ENCODE measurements at places on chromosomes 12 and 14.

- no peak for DNase-seq
Observed at GRCh38 chr12:105954951-105955931, 183.5 kb downstream of the NUAK1 start.

DNA sequence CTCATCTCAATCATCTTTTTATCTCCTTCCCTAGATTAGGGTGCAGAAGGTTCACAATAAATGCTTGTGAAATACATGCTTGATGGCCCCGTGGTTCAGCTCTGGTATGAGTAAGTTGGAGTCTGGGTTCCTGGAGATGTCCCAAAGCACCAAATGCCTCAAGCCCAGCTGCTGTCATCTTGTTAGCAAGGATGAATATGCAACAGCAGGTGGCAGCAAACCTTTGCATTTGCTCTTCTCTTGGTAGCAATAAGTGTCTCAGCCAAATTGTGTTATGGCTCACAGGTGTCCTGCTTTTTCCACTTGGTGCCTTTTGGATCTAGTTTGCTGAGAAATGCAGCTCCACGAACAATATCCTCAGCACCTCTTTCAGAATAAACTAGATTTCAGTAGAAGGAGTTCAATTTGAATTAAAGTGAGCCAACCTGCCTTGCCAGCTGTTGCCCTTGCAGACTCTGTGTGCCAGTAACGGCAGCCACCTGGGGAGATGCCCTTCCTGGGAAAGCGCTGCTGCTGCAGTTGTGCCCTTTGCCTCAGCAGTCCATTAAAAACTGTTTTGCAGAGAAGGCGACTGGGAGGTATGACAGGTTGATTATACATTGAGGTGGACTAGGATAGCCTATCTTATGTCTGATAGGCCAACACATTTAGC, 417.3 kb downstream of the SNAPC1 start:
- no peak for DNase-seq

- no peak for DNase-seq
Observed at GRCh38 chr14:86310611-86311010, 780.7 kb downstream of the FLRT2 start.

- no peak for DNase-seq
Observed at GRCh38 chr12:79161249-79161934, 296.8 kb downstream of the SYT1 start.

DNA sequence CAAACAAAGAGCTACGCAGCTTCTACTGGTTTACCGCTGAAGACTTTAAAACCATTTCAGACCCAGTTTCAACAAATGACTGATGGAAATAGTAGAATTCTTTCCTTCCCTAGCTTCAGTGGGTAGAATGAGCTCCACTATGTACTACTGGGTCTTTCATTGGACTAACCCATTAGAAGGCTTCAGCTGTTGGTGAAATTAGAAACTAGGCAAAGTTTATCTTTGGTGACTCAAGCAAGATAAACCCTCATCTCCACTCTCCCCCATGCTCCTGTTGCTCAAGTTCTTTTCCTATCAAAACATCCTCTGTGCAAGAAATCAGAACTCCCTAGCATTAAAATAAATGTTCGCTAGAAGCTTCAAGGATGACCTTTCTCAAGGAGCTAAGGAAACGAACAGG, 159.2 kb downstream of the PAWR start:
- DNase-seq = no peak

DNA sequence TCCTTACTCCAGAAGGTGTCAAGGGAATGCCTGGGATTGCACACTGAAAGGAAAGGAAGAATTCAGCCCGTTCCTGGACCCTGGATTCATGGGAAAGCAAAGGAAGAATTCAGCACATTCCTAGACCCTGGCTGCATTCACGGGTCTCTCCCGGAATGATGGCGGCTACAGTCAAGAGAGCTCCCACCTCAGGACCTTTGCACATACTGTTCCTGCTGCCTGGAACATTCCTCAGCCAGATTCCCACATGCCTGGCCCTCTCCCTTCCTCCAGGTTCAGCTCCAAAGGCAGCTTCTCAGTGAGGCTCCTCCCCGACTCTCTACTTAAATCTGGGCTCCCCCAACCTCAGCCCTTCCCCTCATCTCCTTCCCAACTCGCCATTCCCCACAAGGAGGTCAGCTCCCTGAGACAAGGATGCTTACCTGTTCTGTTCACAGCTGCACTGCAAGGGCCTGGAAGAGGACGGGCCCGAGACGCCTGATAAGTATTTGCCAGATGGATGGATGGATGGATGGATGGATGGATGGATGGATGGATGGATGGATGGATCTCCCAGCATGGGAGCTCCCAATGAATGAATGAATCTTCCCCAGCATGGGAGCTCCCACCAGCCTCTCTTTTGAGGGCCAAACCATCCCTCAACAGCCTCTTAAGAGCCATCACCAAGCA, 77.4 kb downstream of the NCOR2 start:
- no peak for DNase-seq

- no peak for DNase-seq
Observed at GRCh38 chr12:108457734-108458361, 57.2 kb upstream of the FICD start.

DNA sequence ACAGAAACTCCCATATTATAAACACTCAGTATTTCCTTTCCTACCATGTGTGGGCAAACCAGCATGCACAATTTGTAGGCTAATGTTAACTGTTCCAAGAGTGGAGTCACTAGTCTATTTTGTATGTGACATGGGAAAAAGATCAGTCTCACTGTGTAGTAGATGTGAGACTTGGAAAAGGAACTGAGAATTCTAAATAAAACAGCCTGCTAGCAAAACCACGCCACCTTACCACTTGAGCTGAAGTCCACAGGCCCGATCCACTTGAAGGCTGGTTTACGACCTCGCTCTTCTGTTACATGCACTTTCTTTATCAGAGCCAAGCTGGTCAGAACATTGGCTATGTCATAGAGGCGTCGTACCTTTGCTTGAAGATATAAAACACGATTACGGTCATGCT, 22.5 kb downstream of the E2F7 start:
- DNase-seq = no peak

DNA sequence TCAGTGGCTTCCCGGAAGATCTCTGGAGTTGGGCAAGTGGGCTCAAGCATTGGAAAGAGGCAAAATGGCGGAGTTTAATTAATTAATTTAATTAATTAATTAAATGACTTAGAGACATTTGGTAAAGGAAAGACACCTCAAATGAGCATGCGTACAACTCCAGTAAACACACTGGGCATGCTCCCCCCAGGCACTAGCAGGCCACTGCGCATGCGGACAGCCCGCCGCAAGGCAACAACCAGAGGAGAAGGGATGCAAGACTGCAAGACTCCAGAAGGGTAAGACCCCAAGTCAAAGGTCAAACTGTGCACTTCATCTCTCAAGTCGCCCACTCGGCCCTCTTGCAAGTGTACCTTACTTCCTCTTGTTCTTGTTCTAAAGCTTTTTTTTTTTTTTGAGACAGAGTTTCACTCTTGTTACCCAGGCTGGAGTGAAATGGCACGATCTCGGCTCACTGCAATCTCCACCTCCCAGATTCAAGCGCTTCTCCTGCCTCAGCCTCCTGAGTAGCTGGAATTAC, 57.8 kb upstream of the PSMC1 start:
- no peak for DNase-seq

- DNase-seq = no peak
Observed at GRCh38 chr12:25332143-25332542, 81.4 kb upstream of the KRAS start.

GRCh38 chr14:94029265-94029664, 3.1 kb downstream of the OTUB2 start:
- no peak for DNase-seq

- no peak for DNase-seq
Observed at GRCh38 chr12:59570145-59570544, 25.7 kb upstream of the SLC16A7 start.

GRCh38 chr14:68027276-68027675, 207.7 kb downstream of the RAD51B start:
- DNase-seq = no peak

DNA sequence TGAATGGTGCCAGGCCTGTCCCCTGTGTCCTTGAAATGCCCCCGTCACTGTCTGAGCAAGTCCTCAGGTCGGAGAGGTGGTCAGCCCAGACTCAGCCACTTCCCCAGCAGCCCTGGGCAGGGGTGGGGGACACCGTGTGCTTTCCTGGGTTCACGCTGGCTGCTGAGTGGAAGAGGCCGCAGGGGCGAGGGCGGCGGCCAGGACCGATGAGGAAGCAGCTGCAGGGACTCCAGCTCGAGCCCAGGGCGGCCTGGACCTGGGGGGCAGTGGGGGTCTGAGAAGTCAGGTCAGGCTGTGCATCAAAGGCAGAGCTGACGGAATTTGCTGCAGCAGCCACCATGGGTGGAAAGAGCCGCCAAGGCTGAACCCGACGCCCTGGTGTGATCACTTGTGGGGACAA, 28.4 kb downstream of the NOC4L start:
- DNase-seq = no peak

GRCh38 chr12:106040521-106040920, 98.2 kb downstream of the NUAK1 start:
- DNase-seq = no peak

- no peak for DNase-seq
Observed at GRCh38 chr12:57816855-57817151, 1.7 kb downstream of the AVIL start.

DNA sequence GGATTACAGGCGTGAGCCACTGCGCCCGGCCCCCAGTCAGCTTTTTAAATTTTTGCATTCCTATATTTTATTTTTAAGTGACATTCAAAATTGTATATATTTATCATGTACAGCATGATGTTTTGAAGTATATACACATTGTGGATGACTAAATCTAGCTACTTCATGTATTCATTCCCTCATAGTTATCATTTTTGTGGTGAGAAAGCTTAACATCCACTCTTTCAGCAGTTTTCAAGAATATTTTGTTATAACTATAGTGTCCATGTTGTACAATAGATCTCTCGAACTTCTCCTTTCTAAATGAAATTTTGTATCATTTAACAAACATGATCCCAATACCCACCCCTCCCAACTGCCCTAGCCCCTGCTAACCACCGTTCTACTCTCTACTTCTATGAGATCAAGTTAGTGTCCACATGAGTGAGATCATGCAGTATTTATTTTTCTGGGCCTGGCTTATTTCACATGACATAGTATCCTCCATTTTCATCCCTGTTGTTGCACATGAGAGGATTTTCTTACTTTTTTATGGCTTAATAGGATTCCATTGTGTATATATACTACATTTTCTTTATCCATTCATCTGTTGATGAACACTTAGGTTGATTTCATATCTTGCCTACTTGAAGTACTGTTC, 8.8 kb upstream of the HEBP1 start:
- no peak for DNase-seq

DNA sequence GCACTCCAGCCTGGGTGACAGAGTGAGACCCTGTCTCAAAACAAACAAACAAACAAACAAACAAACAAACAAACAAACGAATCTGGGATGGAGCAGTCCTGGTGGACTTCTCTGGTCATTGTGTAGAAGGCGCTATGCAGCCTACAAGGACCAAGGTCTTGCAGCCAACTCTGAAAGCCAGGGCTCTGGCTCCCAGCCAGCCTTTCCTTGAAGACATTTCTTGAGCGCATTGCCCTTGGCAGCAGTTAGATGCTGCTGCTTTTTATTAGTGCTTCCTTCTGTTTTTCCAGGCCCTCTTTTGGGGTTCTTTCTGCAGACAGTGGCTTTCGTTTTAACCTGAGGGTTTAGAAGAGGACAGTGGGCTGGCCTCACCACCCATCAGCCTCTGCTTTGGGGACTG, 20.2 kb downstream of the CCDC177 start:
- no peak for DNase-seq

DNA sequence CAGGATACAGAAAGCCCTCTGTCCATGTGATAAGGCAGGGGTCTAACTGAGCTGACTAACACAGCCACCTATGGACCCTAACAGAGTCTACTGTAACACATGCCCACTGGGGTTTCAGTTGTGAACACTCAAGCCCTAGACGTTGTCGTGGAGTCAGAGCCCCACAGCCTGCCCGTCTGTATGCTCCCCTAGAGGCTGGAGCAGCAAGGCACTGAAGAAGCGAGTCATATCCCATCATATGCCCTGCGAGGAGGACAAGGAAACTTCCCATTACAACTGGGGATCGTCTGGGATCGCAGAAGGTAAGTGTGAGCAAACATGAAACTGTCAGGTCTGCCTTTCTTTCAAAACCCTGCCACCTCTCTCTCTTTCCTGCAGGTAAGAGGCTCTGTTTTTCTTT, 138.1 kb downstream of the GPR65 start:
- no peak for DNase-seq

DNA sequence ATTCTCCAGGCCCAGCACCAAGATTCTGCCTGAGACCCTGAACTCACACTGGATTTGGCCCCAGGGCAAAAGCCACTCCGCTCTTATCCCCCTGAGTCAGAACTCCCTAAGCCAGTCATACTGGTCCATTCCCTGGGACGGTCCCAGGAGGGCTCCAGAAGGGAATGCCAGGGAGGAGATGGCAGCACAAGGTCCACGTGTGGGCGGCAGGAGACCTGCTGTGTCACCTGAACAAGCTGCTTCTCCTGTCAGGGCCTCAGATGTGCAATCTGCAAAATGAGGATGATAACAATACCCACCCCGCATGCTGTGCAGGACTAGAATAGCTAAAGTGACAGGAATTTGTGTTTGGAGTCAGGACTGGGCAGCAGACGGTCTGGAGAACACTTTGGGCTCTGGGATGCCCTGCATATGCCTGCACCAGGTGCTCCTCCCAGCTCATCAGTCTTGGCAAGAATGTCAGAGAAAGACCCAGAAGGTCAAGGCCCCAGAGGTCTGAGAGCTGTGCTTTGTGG, 40.3 kb downstream of the CMKLR1 start:
- no peak for DNase-seq

- no peak for DNase-seq
Observed at GRCh38 chr14:72792051-72792788, 101.7 kb downstream of the DPF3 start.

DNA sequence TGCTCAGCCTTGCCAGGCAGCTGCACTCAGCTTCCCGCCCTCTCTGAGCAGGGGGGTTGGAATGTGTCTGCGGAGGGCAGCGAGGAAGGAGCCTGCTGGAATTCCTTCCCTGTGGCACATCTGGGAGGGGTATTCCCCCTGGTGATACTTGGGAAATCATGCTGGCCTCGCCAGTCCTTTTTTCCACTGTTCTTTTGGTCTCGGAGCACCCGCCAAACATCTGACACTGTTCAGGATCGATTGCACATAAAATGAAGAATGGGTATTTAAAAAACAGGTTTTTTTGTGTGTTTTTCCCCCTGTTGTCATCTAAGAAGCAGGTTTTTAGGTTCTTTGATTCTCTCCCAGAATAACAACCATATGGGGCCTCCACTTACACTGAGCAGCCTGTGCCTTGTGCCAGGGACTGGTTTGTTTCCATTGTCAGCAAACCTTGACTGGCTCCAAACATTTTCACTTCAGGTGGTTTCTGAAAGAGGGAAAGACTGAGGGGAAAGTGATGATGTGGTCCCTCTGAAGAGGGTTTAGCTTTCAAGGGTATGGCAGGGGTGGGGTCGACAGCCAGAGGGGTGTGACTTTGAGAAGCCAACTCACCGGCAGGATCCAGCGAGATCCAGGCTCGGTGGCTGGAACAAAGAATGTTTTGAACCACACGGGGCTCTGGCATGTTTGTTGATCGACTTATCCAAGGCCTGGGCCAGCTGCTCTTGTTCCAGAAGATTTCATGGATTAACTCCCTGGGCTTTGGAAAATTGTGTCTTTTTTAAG, 215.1 kb downstream of the CACNA1C start:
- no peak for DNase-seq

GRCh38 chr12:64253356-64253755, 31.3 kb upstream of the KICS2 start:
- no peak for DNase-seq

GRCh38 chr12:62581288-62582064, 114.8 kb downstream of the MON2 start:
- no peak for DNase-seq

All from activated T-cell treated with anti-CD3 and anti-CD28 coated beads for 4 hours (primary cell).